ENCODE measurements at places on chromosomes 1 and 21.
A peak's percentile ranks its signal among the peaks of the same experiment; 100 is the strongest.

GRCh38 chr1:192766009-192766625, 42.7 kb upstream of the RGS2 start:
- no peak for DNase-seq

- DNase-seq: no peak
Observed at GRCh38 chr21:32613436-32614043, 1.4 kb upstream of the CFAP298 start.

DNA sequence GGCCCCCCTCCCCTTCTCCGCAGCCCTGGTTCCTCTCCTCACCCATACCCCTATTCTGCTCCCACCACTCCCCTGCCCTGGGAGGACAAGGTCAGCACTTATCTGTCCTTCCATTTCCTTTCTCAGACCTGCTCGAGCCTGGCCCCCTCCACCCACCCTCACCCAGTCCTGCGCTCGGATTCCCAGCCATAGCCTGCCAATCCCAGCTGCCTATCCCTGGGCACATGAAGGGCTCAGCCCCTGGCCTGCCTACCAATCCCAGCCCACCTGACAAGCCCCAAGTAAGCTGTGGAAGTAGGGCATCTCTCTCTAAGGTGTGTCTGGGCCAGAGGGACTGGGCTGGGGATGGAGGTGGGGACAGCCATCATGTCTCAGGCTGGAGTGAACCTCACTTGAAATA, 5.4 kb downstream of the BLACAT1 start:
- no peak for DNase-seq

DNA sequence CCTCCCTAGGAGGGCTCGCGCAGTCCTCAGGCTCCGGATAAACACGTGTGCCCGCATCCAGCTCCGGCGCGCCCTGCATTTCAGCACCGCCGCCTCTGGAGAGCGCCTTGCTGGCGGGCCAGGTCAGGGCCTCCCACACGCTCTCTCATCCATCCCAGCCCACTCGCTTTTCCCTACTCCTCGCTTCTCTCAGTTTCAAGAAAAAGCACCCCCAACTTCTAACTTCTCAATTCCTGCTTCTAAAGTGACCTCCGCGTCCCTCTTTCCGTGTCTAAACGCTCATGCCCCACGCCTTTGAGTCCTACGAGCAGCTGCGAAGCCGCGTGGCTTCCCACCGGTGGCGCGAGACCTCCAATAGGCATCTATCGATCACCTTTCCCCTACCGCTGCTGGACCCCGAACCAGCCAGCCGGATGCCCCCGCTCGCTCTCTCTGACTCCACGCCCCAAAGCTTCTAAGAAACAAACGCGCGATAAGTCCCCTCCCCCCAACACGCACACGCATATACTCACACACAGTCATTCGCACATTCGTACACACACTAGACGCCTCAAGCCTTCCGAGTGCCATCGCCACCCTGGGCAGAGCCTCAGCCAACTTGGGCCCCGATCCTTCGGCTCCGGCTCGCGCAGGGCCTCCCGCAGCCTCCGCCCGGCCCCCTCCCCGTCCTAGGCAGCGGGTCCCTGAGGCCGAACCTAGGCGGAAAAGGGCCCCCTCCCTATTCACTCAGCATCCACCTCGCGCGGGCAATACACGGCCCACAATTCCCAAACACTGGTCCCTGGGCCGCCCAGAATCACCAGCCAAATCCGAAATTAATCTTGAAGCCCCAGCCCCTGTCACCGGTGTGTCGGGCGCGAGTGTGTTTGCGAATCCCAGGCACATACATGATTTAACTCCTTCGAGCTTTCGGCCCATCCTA, 1.1 kb downstream of the NMNAT2 start:
- DNase-seq: peak; percentile 30

DNA sequence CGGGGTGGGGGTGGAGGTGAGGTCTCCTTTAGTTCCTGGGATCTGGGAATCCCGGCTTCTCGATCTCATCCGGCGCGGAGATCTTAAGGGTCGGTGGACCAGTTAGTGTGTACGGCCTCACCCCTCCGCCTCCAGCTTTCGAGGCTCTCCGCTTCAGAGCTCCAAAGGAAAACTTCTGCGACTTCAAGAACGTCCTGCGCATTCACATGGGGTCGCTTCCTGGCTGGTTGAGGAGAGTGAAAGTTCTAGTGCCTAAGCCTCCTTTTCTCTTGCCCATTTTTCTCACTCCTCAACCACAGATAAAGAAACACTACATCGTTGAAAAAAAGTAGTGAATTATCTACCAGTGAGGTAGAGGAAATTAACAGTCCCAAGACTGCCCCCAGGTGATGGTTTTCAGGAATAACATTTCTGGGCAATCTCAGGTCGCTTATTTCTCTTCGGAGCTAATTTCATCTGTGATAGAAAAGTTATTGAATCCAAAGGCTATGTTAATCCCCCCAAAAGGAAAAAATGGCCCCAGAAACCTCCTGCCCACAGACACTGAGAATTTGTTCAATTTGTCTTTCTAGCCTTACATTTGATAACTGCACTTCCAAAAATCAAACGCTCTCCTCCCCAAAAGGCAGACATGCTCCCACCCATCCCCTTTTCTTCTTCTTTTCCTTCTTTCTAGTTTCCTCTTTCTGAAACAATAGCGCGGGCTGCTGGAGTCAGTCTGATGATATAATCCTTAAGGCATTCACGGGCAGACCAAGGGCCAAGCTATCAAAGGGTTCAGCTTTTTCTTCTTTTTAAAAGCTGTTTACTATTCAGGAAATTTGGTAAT, 20.6 kb upstream of the TBX15 start:
- no peak for DNase-seq

GRCh38 chr1:67958472-67958871, 92.0 kb downstream of the DIRAS3 start:
- DNase-seq: no peak

DNA sequence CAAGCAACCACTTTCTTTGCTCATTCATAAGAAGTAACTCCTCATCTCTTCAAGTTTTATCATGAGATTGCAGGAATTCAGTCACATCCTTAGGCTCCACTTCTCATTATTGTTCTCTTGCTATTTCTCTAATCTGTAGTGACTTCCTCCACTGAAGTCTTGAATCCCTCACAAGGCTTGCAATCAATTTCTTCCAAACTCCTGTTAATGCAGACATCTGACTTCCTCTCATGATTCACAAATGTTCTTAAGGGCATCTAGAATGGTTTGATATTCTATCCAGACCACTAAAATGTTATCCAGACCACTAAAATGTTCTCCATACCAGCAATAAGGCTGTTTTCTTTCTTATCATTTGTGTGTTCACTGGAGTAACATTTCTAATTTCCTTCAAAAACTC, 528.1 kb downstream of the DPYD start:
- DNase-seq: no peak

GRCh38 chr1:27374362-27375086, at the start of gene FCN3:
Gene FCN3 (minus strand): TSS chr1:27374824. CDS start chr1:27374818, 6 bp downstream.
- no peak for DNase-seq

GRCh38 chr1:201251851-201252430, 31.4 kb upstream of the PKP1 start:
- no peak for DNase-seq

DNA sequence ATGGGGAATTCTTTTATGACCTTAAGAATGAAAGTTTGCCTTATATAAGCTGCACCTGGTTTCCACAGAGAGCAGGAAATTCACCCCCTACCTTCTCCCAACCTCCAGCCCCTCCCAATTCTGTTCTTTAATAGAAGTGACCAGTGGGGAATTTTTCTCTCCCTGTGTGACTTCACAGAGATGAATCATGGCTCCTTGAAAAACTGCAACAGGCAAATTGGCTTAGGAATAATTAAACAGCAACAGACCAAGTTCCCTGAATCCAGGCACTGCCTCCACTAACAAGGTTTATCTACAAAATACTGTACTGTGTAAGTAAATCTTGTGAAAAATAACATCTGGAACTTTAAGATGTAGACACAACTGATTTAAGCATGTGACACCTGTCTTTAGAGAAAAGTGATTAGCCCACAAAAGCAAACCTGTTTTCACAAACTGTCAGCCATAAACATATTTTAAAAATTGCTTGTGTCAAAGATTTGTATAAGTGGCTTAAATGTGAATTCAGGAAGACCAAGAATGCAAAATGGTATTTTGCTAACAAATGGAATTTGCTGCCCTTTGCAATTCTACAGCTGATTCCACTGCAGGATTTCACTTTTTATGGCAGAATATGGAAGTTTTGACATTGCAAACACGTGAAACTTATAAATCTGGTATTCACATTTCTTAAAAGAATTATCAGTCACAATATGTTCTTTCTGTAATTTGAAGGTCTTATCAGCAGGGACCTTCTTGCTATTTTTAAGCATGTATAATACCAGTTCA, 54.0 kb downstream of the ALG14 start:
- DNase-seq: no peak

- no peak for DNase-seq
Observed at GRCh38 chr1:112676543-112676942, 2.1 kb downstream of the MOV10 start.

- DNase-seq: peak; percentile 99
Observed at GRCh38 chr1:12177999-12178441, 11.2 kb downstream of the TNFRSF1B start.

GRCh38 chr1:44775930-44776729, 790 bp downstream of the RPS8 start:
- peak; percentile 20 for DNase-seq

DNA sequence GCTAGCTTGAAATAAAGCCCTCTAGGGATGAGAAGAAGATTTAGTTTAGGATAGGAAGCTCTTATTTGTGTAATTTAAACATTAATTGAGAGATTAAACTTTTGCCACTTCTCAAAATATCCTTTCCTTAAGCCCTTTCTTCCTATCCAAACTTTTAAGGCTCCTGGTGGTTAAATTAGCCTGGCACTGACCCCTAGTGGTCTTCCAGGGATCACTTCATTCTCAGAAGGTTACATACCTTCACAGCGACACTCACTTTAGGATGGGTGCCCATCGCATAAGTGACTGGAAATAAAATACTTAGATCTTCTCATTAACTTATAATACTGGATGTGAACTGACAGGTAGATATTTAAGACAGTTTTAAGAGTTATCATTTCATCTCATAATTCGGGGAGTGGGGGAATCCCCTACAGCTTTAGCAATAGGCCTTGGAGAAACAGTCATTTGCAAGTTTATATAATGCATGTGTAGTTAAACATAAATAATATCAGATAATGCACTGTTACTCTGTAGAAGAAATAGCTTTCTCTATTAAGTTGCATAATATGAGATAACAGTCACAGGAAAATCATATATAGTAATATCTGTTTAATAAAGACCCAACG, 7.4 kb downstream of the LHX9 start:
- DNase-seq: peak; percentile 57

DNA sequence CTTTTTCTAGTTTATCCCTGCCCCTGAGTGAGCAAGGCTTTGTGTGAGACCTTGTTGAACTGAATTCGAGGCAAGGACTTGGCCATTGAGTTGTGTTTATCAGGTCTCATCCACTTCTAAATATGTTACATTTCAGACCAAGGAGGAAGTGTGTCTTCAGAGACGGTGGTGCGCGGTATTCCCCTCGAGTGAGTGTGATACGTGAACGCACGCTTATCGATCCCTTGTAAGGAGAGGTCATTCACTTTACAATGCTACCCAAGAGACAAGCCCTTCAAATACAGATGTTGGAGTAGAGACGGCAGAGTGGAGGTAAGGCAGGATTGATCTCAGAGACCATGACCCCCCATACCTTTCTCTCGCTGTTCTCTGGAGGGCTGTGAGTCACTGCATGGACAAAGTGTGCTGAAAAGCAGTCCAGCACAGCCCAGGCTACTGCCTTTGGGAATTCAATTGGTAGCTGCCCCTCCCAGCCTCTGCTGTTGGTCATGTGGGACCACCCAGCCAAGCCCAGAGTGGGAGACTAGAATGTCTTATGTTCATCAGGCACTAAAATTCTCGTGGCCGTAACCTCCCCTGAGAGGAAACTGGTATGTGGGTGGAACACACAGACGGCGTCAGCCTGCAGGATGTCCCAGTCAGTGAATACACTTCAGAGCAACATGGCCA, 16.3 kb upstream of the MTARC1 start:
- DNase-seq: no peak

DNA sequence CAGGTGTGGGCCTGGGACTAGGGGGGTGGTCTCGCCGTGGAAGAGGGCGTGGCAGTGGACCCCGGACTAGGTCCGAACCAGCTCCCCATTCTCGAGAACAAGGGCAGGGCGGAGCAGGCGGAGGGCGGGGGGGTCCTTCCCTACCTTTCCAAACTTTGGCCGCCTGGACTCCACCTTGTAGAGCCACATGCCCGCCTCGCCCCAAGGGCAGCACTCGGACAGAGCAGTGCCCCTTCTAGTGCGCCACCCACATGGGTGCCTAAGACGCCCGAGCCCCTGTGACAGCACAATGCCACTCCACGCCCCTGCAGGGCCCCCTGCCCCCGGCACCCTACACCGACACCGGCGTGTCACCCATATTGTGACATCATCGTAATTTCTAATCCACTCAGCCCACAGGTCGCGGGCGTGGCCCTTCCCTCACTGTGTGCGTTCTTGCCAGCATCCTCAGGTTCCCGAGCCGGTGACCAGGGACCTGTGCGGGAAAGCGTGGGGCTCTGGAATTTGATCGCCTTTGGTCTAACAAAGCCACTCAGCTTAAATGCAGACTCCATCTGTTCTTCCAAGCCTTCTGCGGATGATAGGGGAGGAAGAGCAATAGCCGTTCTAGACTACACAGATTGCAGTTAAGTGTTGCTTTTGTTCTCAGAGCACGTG, 553 bp upstream of the STMN1 start:
- DNase-seq: peak; percentile 52

DNA sequence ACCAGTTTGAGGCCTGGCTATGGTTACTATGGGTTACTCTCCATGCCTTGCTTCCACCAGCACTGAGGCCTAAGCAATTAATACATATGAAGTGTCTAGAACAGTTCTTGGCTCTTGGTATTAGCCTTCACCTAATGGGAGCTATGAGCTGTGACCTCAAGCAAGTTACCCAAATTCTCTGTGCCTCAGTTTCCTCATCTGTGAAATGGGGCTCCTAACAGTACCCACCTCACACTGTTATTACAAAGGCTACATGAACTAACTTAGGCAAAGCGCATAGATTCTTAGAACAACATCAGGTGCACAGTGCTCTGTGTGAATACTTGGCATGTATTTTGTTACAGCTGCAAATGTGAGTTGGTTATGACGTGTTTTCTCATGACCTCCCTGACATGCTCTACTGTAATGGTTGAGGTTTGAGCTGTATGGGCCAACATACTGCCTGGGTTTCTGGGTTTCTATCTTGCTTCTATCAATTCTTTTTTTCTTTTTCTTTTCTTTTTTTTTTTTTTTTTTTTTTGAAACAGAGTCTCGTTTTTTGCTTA, 26.5 kb downstream of the CDCP2 start:
- no peak for DNase-seq

GRCh38 chr1:212635141-212635631, 26.6 kb downstream of the ATF3 start:
- no peak for DNase-seq

GRCh38 chr1:184691719-184692324, 62.8 kb downstream of the EDEM3 start:
- DNase-seq: no peak

GRCh38 chr21:41976611-41977010, 22.8 kb upstream of the C2CD2 start:
- DNase-seq: no peak

DNA sequence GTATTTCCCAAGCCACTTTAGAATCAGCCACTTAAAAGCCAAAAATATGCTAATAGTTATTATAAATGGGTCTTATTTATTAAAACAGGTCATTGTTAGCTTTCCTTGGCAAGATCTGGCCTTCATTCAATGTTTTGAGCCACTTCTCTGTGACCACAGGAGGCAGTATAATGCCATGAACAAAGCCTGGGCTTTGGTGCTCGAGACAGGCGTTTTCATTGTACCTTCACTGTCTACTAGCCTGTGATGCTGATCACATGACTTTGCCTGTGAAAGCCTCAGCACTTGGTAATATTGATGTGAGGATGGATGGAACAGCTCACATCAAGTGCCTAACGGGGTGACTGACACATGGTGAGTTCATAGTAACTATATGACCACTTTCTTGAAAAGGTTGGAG, 217.0 kb downstream of the RWDD3 start:
- no peak for DNase-seq

All from CD4-positive, alpha-beta T cell treated with Interleukin-17A for 4 hours (primary cell).